HS-27A (cell line): ENCODE measurements at places on chromosomes 4 and X.

DNA sequence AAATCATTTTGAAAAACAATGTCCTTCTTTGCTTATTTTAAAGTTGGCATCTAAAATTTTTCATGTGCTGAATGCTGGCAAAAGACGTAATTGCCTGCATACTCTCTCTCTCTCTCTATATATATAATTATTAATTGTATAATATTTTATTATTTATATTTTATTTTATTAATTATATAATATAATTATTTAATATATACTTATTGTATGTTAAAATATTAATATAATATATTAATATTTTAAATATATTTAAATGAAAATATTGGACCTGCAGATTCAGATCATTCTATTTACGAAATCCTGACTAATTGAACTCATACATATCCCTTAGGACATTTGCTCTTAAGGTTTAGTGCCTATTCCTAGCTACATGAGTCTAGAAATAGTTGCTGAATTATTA is 144.7 kb upstream of the VCX start:
- DNase-seq: no peak

- no peak for DNase-seq
Measured at GRCh38 chr4:64857198-64857597, 447.9 kb upstream of the TECRL start.

DNA sequence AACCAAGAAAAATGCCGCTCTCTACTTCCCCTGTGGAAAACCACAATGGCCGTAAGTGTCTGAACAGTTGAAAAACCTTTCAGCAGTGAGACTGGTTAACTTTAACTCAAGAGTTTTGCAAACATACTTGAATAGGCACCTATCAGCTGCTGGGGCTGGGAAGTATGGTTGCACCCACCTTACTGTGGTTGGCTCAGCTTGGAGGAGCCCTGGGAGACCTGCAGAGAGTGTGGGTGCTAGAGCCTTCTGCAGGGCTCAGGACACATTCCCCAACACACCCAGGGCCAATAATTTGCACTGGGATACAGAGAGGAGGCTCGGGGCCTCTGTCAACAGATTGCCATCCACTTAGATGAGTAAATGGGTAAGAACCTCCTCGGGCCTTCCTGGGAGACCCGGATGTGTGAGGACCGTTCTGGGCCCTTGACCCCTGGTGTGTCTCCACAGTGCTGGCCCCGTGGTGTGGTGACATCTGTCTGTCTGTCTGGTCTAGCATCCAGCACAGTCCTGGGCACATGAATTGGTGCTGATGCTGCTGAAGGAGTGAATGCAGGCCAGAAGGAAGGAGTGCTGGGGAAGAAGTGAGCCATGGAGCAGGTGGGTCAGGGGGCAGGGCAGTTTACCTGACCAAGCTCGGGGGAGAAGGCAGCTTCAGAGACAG is 46.5 kb downstream of the MAGEA1 start:
- DNase-seq: no peak

DNA sequence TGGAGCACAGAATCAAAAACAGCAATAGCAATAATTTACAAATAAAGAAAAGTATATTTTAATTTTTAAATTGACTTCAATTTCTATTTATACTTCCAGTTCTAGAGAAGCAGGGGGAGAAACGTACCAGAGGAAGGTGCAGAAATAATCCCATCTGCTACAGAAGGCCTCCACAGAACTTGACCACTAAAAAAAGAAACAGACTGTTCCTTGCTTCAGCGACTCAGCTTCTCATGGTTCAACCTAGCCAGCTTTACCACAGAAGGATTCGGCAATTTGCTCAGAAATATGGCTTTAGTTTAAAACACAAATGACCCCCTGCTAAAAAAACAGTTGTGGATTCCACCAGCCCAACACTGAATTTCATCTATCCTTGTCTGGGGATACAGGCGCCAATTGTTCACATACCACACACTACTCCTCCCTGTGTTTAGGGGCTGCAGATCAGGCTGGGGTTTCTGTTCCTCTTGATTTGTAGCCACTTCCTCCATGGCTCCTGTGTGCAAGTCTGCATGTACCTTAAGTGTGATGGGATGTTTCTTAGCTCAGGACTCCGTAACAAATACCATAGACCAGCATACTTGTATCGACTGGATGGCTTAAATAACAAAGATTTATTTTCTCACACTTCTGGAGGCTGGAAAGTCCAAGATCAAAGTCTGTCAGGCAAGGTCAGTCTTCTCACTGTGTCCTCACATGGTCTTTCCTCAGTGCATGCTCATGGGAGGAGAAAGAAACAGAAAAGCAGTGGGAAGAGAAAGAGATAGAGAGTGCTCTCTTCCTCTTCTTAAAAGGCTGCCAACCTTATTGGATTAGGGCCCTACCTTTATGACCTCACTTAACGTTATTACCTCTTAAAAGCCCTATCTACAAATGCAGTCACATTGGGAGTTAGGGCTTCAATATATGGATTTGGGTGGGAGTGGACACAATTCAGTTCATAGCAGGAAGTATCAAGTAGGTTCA is 79.1 kb downstream of the AMOT start:
- DNase-seq: no peak

DNA sequence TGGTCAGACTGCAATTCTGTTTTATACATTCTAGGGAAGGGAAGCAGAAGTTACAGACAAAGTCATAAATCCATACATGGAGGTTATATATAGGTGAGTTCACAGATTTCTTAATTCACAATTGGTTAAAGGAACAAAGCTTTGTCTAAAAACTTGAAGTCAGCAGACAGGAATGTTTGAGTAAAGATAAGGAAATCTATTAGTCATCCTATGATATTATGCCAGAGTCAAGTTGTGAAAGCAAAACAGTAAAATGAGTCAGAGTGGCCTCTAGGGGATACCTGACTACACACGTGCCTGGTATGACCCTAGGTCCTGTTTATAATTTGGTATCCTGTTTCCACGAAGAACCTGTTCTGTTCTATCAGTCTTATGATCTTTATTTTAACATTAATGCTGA is 31.5 kb downstream of the ACTRT1 start:
- no peak for DNase-seq

DNA sequence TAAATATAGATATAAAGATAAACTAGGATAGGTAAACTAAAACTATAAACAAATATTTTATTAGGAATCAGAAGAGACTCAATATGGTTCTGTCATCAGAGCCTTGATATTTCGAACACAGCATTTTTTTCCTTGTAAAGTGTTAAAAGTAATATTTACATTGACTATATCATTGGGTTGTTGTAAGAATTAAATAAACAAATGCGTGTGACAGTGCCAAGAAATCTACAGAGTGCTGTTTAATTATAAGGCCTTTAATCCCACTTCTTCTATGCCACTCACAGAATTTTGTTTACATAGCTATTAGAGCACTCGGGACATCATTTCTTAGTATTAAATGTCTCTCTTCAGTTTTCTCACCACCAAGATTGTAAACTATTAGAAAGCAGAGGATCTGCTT is 807.4 kb downstream of the FSTL5 start:
- no peak for DNase-seq

DNA sequence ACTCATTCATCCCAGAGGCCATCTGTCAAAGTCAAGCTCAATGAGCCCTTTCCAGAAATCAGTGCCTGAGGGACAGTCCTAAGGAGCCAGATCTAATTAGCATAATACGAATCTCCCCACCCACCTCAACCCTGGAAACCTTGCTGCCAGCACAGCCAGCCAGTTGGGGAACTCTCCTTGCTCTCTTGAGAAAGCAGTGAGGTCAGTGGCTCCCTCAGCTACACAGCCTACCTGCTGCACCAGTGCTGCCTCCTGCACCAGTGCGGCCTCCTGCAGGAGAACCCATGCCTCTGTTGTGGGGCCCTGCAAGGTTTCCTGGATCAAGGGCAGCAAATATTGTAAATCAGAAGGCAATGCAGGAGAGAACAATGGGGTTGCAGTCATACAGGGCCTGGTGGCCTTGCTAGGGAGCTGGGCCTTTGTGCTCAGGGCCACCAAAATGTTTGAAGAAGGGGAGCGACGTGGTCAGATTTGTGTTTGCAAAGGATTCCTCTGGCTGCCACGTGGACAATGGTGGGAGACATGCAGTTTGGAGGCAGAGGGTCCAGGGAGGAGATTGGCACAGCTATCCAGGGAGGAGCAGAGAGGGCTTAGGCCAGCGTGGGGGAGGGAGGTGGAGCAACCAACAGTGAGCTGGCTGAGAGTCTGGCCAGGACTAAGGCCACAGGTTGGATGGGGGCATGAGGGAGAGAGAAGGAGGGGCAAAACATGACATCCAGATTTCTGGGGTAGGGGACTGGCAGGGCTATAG is 124.3 kb upstream of the MAMLD1 start:
- DNase-seq: no peak

- DNase-seq: no peak
Measured at GRCh38 chr4:7228734-7229133, 36.4 kb downstream of the SORCS2 start.

DNA sequence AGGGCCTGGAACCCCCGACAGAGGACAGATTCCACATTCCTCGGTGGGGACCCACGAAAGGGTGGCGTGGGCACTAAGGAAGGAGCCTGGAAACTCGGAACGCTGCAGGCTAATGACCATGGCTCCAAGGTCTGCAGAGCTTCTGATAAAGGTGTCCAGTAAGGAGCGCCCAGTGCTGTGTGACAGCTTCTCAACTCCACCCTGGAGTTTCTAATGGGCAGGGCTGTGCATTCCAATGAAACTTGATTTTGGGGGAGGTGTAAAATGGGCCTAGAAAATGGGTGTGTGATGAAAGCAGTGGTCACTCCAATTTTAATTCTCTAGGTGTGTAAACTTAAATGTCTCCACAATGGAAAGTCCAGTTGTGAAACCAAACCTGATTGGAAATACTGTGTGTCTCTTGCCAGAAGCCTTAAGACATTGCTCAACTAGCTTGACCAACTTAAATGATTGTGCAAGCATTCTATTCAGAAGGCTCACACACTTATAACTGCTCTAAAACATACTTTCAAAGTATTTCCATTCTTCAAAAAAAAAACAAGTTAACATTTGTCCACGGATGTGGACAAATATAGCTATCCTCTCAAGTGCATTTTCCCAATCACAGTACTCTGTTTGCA is 52.1 kb downstream of the XAGE2 start:
- no peak for DNase-seq
